ENCODE measurements at places on chromosomes 1 and 21. TPM values are rescaled to one million over a fixed set of nuclear protein-coding genes. Genes with fewer than 3 reads are reported as not detected.

GRCh38 chr1:2404890-2405511 lies 7.4 kb downstream of the PEX10 start:
- H3K27ac ChIP-seq = no peak overlapping the region
- no peak for DNase-seq
- no peak overlapping the region for H3K4me3 ChIP-seq

DNA sequence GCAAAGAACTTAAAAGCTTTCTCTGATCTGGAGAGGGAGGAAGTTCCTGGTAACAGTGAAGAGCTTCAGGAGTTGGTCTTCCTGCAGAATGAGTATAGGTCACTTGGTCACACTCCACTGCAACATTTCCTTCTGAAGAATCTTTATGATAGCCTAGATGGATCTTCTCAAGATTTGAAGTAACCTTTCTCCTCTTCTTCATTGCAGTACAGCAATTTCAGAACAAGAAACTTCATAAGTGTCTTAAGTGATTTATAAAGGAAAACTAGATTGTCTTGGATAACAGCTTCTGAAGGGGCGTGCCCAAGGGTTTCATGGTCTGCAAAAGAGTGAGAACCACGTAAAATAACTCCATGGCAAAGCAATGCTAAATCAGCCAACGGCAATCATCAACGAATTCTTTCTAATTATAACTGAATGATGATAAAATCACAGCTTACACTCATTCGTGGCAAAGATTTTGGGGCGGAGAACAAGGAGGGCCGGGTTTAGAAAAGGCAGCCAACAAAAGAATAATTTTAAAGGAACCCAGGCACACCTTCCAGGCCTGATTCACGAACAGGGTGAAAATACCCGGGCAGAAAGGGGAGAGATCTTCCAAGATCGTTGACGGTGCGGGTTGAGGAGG lies 53.9 kb upstream of the ASPM start:
- H3K27me3 ChIP-seq = no peaks in the 10 kb centered on the region
- DNase-seq = peak; percentile 38
- peak overlapping the region; percentile 80 for H3K27ac ChIP-seq
- peak overlapping the region; percentile 82 for H3K4me3 ChIP-seq
- H3K4me1 ChIP-seq = peaks cover 60% of the 10 kb centered on the region

- no peaks in the 10 kb centered on the region for H3K36me3 ChIP-seq
- H3K27ac ChIP-seq = no peak overlapping the region
- H3K4me3 ChIP-seq = no peak overlapping the region
- H3K27me3 ChIP-seq = no peaks in the 10 kb centered on the region
- no peak for DNase-seq
These were observed 223.6 kb downstream of the LRRC7 start for GRCh38 chr1:69791311-69791710.

The NASP gene
- 172 TPM for total RNA-seq

The SYT2 gene
- not detected for total RNA-seq

The VWA5B1 gene
- total RNA-seq = not detected

The CLDN17 gene
- not detected for total RNA-seq

Measured in activated CD4-positive, alpha-beta memory T cell treated with anti-CD3 and anti-CD28 coated beads, Interleukin-2, amount 10 ng/mL, durations not matched to agents 7 days and 5 days (primary cell).